ENCODE measurements at places on chromosomes 5 and 9.

GRCh38 chr9:95150903-95151302 lies 166.6 kb downstream of the FANCC start:
- no peak for DNase-seq

DNA sequence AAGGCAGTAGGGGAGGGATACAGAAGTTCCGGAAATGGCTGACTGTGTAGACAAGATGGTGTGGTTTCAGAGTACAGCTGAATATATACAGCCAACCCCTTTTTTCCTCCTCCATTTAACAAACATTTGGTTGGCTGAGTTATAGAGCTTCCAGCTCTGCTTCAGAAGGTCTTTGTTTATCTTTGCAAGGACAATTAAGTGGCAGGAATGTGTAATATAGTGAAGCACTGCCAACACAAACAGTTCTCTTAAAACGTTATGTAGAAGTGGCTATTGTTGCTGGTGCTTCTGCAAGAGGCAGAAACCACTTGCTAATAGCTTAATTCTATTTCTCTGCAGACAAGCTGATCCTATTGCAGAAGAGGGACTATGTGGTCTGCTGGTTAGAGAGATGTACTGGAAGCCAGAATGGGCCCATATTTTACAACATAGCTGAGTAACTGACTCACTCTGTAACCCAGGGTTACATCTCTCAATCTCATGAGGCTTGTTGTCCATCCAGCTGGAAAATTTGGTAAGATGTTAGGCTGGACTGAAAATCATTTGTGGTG lies 62.7 kb upstream of the OSMR start:
- no peak for DNase-seq

DNA sequence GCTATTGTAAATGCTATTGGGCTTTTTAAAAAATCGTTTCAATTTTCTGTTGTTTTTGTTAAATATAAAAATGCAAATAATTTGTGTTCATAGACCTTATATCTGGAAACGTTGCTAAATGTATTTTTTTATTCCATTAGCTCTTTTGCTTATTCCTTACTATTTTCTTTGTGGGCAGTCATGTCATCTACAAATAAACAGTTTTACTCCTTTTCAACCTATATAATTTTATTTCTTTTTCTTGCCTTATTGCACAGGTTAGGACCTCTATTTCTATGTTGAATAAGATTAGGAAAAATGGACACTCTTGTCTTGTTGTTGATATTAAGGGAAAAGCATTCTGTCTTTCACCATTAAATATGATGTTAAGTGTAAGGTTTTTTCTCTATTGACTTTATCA lies 348.8 kb downstream of the CWC27 start:
- no peak for DNase-seq

- DNase-seq = no peak
Measured at GRCh38 chr5:180390441-180391190, 37.5 kb upstream of the GFPT2 start.

GRCh38 chr5:42021923-42022322 lies 96.8 kb downstream of the FBXO4 start:
- DNase-seq = no peak

GRCh38 chr5:148290271-148291195 lies 21.7 kb upstream of the SPINK7 start:
- no peak for DNase-seq

DNA sequence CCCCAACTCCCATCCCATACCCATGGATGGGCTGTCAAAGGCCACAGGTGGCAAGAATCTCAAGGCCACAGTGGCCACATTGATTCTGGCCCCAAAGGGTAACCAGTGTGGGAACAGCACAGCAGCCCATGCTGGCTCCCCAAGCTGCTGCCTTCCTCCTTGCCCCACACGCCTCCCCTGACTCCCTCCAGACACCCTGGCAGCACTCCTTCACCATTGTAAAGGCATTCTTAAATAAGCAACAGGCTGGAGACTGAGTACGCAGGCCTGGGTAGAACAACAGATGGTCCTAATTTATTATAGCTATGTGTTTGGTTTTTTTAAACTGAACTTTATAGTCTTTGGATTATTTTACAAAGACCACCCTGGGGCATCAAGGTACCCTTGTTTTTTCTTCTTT lies 158.8 kb downstream of the TSSK1B start:
- no peak for DNase-seq

GRCh38 chr9:93962561-93963440 lies 7.6 kb upstream of the BARX1 start:
- peak; percentile 61 for DNase-seq

DNA sequence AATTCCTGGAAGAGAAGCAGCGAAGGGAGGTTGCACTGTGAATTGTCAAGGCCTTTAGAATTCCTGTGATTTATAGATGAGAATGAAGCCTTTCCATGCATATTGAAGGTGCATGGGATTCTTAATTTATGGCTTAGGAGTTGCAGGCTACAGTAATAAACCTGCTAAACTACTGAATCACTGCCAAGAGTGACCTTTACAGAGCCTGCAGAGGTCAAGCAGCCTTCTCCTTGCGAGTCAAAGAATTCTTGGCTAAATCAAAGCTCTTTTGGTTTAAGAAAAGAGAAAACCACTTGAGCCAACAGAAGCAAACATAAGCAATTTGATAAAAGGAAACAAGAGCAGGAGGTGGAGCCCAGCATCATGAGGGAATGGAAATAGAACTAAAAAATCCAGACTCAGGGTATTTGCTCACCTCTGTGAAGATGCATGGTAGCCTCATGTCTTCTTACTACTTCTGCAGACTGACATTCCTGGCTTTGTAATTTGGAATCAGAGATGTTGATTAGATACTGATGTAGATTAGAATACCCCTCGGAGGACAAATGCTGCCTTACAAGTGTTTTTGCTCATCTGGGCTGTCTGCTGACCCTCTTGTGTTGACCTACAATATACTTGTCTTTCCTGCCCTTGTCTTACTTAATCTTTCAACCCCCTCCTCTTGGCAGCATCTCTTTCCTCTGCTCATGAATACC lies 90.3 kb upstream of the IFNK start:
- no peak for DNase-seq

DNA sequence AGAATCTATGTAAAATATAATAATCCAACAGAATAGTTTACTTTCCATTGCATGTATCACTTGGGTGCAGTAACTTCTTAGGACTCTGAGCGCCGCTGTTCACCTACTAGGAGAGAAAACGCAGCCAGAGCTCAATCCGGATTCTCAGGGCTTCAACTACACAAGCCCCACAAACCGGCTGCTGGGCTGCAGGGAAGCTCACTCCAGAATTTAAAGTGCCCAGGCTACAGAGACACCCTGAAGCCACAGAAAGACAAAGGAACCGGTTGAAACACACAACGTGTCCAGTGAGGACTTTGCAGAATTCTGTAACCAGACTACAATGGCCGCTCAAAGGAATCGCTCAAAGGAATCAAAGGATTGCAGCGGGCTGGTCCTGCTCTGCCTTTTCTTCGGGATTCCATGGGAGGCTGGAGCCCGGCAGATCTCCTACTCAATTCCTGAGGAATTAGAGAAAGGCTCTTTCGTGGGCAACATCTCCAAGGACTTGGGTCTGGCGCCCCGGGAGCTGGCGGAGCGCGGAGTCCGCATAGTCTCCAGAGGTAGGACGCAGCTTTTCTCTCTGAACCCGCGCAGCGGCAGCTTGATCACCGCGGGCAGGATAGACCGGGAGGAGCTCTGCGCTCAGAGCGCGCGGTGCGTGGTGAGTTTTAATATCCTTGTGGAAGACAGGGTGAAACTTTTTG lies at the start of gene PCDHGA10:
Gene PCDHGA10 (plus strand): TSS at position 134 of the 686 bp plus-strand sequence. CDS start 189 bp downstream, at position 323.
- no peak for DNase-seq

DNA sequence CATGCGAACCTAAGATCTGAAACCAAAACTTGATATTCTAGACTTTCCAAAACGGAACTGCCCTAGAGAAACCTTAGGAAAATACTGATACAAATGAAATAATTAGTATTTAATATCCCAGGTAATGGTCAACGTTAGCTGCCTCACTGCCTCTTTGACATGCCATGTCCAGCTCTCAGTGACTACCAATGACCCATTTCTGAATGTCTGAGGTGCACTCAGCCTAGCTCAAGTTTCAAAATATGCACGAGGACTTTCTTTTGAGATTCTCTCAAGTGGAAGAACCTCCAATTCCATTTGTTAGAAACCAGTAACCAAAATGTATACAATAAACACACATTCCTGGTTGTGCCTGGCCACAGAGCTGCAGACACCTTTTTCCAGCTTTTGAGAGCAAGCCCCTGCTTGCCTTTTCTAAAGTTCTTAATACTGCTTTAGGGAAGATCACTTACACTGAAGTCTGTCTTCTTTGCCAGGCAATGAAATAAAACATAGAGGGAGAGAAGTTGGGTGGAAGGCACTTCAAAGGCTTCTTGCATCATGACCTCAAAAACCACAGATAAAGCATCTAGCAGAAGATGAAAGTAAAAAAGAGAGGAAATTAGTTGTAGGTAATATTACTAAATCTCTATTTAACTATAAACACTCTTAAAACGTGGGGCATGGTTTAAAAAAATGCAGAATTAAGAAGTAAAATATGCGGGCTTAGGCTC lies 87.9 kb downstream of the MRPS27 start:
- DNase-seq = no peak

- DNase-seq = no peak
Measured at GRCh38 chr9:15293804-15294316, 13.2 kb downstream of the TTC39B start.

DNA sequence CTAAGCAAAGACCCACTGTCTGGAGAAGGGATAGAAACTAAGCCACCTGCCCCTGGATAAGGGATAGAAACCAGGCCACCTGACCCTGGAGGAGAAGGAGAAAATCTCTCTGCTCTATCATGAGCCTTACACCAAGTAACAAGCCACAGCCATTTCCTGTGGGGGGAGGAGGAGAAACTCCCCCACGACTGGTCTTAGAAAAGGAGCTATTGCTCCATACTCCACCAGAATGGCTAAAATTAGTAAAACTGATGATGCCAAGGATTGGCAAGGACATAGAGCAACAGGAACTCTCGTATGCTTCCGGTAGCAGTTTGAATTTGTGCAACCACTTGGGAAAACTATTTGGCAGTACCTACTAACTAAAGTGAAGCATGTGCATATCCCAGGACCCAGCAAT lies 70.8 kb downstream of the ACTL7B start:
- no peak for DNase-seq

DNA sequence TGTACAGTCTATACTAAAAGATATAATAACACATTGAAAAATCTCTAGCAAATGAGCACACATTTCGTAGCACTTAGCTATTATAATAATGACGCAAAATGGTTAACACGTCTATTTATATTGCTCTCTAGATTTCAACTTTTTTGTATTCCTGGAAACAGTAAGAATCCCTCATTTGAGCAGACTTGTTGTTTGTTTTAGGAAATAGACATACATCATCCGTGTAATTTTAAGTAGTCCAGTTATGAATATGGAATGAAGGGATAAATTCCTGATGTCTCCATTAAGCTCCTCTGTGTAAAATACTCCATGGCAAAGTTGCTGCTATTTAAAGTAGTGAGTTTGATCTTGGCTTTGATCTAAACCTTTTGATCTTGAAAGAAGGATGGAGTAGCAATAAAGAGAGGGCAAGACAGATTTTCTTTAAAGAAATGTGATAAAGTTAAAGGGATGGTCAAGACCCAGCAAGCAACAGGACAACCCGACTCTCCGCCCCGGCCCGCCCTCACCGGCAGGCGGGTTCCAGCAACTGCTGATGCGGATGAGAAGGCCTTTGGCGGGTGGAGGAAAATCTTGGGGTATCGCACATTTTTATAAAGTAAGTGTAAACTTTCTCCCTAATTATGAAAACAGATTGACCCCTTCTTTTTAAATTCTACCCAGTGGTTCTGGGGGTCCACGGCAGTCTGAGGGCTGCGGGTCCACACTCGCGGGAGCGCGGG lies 277.4 kb downstream of the AOPEP start:
- no peak for DNase-seq

DNA sequence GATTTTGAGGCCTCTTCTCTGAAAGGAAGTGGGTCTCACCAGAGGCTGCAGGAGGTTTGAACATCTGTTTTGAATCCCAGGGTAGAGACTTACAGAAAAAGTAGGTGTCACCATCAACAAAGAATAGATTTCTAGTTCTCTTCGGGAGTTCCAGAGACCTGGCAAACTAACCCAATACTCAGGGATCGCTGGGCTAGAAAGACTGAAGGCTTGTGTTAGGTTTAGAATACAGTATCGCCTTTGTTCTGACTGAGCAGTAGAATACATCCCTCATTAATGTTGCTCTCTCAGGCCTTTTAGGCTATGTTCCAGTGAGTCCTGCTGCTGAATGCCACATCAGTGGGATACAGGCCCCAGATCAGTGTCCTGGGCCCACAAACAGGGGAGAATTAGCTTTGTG lies 27.2 kb downstream of the RUSC2 start:
- no peak for DNase-seq

DNA sequence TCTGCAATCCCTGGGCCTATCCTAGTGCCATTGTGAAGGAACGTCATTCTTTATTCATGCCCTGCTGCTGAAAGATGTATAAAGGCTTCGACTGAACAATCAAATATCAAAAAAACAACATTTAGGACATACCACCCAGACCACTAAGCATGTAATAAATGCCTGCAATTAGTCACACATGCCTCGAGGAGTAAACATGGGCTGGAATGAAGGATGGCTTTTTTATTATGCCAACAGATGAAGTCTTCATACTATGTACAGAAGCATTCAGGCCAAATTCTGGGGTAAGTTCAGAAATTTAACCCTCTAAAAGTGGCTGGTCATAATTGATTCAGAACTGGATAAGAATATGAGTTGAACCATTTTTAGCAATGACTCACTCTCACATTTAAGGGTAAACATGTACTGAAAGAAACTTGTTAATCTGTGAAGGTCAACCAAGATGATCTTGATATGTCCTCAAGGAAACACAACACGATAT lies 38.1 kb downstream of the FAM240B start:
- DNase-seq = no peak

GRCh38 chr9:18707489-18708205 lies 233.7 kb downstream of the ADAMTSL1 start:
- DNase-seq = no peak

DNA sequence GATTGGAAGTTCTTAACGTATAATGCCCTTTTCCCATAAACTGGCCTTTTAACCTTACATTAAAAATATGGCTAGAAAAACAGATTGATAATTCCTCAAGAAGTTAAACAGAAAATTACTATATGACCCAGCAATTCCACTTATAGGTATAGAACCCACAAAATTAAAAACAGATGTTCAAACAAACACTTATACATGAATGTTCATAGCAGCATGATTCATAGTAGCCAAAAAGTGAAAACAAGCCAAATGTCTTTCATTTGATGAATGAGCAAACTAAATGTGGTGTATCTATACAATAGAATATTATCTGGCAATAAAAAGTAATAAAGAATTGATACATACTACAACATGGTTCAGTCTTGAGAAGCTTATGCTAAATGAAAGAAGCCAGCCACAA lies 35.5 kb downstream of the POU5F2 start:
- DNase-seq = no peak

- no peak for DNase-seq
Measured at GRCh38 chr9:38015266-38015665, 53.8 kb downstream of the SHB start.

DNA sequence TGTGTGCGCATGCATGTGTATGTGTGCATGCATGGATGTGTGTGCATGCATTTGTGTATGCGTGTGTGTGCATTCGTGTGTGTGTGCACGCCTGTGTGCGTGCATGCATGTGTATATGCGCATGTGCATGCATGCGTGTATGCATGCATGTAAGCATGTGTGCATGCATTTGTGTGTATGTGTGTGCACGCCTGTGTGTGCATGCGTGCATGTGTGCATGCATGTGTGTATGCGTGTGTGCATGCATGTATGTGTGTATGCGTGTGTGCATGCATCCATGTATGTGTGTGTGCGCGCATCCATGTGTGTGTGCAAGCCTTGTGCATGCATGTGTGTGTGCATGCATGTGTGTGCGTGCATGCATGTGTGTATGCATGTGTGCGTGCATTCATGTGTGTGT lies 276.8 kb downstream of the PBX3 start:
- DNase-seq = no peak

- DNase-seq = no peak
Measured at GRCh38 chr9:75168270-75169178, 80.2 kb downstream of the OSTF1 start.

Data from activated CD8-positive, alpha-beta memory T cell treated with anti-CD3 and anti-CD28 coated beads for 1 hour (primary cell).